ENCODE measurements at places on chromosomes 2 and 18.

- DNase-seq: no peak
These were observed 358.5 kb downstream of the ALK start for GRCh38 chr2:29562896-29563295.

GRCh38 chr2:227082286-227082685 lies 81.7 kb downstream of the COL4A4 start:
- no peak for DNase-seq

DNA sequence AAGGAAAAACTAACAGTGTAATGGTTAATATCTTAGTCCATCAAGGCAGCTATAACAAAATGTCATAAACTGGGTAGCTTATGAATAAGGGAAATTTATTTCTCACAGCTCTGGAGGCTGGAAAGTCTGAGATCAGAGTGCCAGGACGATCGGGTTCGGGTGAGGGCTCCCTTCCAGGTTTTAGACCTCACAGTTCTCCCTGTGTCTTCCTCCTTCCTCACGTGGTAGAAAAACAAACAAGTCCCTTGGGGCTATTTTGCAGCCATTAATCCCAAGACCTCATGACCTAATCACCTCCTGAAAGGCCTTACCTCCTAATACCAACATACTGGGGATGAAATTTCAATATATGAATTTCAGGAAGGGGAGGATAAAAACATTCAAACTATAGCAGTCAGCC lies 455.9 kb downstream of the CNTNAP5 start:
- no peak for DNase-seq

DNA sequence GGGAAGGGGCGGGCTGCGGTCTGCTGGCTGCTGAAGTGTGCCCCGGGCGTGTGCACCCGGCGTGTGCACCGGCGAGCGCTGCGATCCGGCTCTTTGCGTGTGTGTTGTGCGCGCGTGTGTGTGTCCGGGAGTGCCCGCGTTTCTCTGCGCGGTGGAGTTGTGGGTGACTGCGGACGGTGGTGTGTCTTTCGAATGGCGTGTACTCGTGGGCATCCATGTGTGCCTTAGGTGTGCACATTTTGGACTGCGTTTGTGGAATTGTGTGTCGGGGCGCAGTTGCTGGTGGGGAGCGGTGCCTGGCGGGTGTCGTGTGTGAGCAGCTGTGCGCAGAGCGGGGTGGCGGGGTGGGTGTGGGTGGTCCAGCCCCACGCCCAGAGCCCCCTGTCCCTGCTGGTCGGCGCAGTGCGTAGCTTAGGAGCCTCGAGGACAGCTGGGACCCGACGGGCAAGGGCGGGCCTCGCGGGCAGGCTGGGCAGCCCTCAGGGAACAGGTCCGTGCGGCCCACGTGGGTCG lies 533 bp downstream of the HPCAL1 start:
- no peak for DNase-seq

DNA sequence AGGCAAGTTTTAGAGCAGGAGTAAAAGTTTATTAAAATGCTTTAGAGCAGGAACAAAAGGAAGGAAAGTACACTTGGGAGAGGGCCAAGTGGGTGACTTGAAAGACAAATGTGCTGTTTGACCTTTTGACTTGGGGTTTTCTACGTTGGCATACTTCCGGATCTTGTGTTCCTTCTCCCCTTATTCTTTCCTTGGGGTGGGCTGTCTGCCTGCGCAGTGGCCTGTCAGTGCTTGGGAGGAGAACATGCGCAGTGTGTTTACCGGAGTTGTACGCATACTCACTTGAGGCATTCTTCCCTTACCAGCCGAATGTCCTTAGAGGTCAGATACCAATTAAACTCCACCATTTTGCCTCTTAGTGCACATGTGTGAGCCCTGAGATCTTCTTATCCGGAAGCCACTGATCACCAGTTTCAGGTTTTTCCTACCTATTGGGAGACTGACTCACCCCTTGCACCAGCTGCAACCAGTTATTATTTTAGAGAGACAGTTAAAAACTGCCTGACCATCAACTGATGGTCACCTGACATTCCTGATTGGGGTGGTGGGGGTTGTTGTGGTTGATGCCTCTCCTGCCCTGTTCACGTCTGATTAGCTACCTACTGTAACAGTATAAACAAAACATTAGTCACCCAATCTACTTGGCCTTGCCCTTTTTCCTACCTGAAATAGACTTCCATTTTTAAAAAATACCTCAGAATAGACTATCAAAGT lies 67.5 kb downstream of the NYAP2 start:
- no peak for DNase-seq

- no peak for DNase-seq
These were observed 124.1 kb upstream of the NDUFV2 start for GRCh38 chr18:8978394-8978793.

GRCh38 chr2:157055660-157056199 lies 201.8 kb upstream of the GALNT5 start:
- DNase-seq: peak; percentile 8

- no peak for DNase-seq
These were observed 65.4 kb downstream of the ARHGAP25 start for GRCh38 chr2:68800027-68800401.
